ENCODE measurements at places on chromosomes 16 and 17.

DNA sequence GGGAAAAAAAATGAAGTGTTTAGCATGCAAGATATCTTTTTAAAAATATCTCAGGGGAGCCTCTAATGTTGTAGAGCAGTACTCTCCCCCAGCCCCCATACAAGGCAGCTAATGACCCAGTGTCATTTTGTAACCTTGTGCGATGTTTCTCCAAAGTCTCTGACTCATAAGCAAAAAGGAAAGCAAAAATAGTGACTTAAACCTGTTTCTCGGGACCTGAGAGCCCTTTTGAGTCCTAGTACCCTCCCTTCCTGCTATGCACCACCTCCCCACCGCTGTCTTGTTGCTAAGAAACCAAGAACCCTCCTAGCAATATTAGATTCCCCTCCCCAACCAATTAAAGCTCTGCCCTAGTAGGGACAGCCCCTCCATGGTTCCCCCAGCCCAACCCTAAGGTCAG is 2.8 kb downstream of the MYCBPAP start:
- peak; percentile 76 for DNase-seq

- no peak for DNase-seq
Observed at GRCh38 chr17:50170662-50171370, 5.0 kb downstream of the SGCA start.

DNA sequence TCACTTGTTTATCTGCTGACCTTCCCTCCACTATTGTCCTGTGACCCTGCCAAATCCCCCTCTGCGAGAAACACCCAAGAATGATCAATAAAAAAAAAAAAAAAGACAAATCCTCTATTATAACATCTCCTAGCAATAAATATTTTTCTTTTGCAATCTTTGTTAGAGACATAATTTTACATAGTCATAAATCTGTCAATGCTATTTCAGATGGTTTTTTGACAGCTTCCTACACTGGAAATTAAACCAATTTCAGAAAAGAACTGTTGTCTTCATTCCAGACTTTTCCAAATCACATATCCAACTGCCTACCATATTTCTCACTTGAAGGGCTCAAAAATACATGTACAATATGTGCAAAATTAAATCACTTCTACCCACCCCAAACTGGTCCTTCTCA is 3.7 kb downstream of the METTL16 start:
- no peak for DNase-seq

DNA sequence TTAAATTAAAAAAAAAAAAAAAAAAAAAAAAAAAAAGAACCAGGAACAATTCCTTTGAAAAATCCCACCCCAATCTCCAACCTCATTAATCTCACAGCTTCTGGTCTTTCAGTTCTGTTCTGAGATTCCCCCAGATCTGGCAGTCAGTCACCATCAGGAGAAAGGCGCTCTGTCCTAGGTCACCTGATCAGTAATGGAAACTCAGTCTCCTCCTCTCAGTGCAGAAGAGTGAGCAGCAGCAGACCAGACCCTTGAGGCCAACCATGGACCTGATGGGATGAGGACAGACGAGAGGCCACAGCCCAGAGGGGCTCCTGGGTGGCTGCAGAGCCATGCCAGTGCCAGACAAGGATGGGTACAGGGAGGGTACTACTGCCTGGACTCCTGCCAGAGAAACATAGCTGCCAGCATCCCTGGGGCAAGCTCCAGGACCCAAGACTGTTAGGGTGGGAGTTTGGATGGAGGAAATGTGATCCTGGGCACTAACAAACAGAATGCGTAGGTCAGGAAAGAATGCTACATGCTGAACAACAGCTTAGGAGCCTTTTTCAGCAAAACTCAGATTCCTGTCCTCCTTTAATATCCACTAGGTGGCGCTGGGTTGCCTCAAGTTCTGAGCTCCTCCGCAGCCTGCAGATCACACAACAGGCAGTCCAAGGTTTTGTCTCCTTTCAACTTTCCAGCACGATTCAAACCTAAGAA is 28.7 kb downstream of the MPG start:
- no peak for DNase-seq

GRCh38 chr17:45107293-45108010 is 24.9 kb downstream of the PLCD3 start:
- no peak for DNase-seq

DNA sequence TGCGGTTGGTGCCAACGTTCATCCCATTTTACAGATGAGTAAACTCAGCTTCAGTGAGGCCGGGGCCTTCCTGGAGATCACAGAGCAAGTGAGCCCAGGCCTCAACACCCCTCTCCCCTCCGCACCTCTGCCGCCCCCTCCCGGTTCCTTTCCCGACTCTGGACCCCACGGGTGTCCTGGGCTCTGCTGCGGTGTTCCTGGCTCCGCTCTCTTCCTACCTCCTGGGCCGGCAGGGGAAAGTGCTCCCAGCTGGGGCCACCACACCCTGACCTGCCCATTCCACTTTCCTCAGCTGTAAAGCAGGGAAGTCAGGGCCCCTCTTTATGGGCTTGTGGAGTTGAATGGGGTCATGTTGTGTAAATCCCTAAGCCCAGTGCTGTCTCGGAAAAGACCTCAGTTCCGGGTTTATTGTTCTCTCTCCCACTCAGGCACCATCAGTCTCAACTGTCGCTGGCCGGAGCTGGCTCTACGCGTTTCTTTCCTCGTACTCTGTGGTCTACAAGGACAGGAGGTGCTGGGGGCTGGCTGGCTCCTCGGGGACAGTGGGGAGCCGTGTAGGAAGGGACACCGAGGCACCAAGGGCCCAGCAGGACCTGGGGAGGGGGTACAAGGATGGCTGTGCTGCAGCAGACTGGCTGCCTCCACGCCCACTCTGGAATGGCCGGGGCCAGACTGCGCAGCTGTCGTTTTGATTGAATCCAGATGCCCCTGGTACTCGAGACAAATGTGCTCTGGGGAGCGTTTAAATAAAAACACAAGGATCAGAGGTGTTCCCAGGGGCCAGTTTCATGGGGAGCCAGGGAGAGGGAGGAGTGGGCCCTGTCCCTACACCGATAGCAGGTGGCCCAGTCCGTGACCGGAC is 21.7 kb upstream of the ACSF3 start:
- no peak for DNase-seq

DNA sequence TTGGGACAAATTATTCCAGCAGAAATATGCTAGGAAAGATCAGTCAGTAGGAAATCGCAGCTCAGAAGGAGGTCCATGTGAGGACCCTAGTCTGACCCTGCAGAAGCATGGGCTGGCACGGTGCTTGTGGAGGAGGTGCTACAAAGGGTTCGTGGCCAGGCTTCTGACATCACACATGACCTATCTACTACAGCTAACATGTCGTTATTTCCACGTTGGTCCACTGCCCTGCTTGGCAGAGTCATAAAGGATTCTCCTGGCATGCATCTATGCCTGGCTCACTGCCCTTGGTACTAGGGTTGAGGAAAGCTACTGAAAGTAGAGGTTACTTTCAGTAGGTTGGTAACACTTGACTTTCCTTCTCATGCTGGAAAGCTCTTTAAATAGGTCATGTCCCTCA is 118.1 kb upstream of the SHISA6 start:
- no peak for DNase-seq

- no peak for DNase-seq
Observed at GRCh38 chr16:85948138-85948509, 49.2 kb downstream of the IRF8 start.

DNA sequence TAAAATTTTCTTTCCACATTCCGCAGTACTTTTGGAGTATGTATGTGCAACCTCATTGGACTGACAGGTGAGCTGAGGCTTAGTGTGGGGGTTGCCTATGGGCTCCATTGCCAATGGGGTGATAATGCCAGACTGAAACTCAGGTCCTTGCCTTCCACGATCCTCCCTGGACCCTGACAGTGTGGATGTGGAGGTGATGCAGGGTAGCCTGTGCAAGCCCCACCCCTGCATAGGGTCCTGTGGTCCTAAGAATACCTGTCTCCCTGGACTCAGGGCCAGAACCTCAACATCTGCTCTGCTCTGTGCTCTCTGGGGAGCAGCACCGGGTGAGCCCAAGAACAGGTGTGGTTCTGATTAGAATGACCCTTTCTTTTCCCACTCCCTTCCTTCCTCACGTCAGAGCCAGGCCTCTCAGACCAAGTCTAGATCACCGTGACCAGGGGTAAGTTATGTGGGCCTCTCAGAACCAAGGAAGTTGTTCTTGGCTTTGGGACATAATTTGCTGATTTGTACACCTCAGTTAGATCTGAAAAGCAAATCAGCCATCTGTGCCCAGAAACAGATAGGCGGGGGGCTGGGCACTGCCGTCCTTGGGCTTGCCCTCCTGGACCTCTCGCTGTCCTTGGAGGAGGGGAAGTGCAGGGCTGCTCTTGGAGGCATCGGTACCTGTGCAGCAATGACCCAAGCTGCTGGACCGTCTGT is 8.4 kb upstream of the TNS4 start:
- DNase-seq, result no peak

DNA sequence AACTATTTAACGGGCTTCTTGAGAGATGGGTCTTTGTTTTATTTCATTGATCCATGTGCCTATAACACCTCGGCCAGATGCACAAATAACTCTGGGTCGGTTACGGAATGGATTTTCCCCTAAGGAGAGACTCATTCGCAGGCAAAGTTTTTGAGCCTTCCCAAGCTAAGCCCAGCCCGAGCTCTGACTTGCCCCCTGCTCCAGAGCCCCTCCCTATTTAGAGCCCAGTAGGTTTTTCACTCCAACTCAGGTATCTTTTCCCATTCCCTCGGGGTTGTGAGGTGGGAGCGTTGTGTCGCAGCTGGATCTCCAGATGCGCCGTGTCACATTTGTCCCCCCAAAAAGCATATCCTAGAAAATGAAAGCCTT is 812 bp upstream of the MYOCD start:
- DNase-seq, result no peak

- no peak for DNase-seq
Observed at GRCh38 chr16:4123616-4124300, 7.5 kb upstream of the ADCY9 start.
